ENCODE measurements at places on chromosomes 6 and 20. TPM values are rescaled to one million over a fixed set of nuclear protein-coding genes. Genes with fewer than 3 reads are reported as not detected.

DNA sequence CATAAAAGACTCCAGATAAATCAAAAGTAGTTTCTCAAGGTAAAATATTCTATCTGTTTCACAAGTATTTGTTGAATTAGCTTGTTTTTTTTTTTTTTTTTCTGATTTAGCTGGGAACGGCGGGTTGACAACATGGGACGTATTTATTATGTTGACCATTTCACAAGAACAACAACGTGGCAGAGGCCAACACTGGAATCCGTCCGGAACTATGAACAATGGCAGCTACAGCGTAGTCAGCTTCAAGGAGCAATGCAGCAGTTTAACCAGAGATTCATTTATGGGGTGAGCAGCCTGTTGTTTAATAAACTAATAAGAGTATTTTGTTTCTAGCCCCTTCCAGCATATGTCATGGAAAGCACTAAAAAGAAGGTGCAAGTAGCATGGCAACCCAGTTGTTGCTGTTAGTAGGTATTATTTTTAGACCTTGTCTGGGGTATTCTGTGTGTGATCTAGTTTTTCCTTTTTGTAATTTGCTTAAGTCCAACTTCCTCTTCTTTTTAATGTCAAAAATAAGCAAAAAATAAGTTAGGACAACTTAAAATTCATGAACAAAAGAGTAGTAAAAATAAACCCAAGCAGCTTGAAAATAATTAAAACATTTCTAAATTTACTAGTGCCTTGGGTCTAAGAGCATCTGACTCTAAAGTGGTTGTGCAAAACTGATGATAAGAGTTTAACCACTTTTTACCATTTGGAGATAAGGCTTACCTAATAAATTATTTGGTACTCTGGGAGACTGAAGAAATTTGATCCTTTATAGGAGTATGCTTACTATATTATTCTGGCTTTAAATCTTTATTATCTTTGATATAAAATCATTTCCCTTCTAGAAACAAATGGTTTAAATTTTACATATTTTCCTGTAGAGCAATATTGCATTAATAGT lies 70.8 kb upstream of the DYNLRB1 start:
- no peak overlapping the region for H3K27ac ChIP-seq
- peaks cover 12% of the 10 kb centered on the region for H3K36me3 ChIP-seq
- H3K4me3 ChIP-seq: no peak overlapping the region
- DNase-seq: no peak
- no peaks in the 10 kb centered on the region for H3K4me1 ChIP-seq
- no peaks in the 10 kb centered on the region for H3K27me3 ChIP-seq

GRCh38 chr20:40887105-40887504 lies 141.5 kb upstream of the TOP1 start:
- H3K27ac ChIP-seq: no peak overlapping the region
- H3K4me3 ChIP-seq: no peak overlapping the region
- no peaks in the 10 kb centered on the region for H3K4me1 ChIP-seq
- no peaks in the 10 kb centered on the region for H3K27me3 ChIP-seq
- no peak for DNase-seq

DNA sequence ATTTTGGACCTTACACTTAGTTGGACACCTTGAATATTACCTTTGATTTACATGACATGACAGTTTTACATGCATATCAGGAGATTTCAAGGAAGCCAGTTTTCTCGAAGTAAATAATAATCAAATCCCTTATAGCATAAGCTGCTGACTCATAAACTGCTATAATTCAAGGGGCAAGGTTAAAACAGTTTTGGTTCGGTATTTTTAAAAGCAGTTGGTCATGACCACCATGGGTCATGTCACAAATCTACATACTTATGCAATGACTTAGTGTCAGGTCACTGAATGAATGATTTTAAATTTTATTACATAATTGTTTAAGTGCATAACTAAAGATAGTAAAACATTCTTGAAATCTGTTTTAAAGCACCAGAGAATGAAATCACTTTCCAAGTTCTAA lies 158.0 kb downstream of the DST start:
- DNase-seq: no peak
- peaks cover 57% of the 10 kb centered on the region for H3K36me3 ChIP-seq
- H3K27me3 ChIP-seq: no peaks in the 10 kb centered on the region

- no peaks in the 10 kb centered on the region for H3K36me3 ChIP-seq
- H3K4me3 ChIP-seq: no peak overlapping the region
- peaks cover 7% of the 10 kb centered on the region for H3K4me1 ChIP-seq
- no peaks in the 10 kb centered on the region for H3K27me3 ChIP-seq
- H3K27ac ChIP-seq: no peak overlapping the region
- peak; percentile 9 for DNase-seq
Observed at GRCh38 chr6:166989427-166990032, 9.7 kb upstream of the CEP43 start.

DNA sequence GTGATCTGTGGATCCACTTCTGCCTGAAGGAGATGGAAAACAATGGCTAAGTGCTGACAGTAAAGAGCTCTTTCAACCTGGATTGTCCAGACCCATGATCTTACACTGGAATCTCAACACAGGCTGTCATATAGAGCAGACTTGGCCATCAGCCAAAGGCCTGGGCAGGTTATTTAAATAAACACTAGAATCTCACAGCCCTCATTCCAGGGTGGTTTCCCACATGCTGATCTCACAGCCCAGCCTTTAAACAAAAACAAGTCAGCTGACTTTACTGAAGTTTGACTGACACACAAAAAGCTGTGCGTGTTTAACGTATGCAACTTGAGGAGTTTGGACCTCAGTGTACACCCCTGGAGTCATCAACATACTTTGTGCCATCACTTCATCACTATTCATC lies 28.4 kb downstream of the SYNDIG1 start:
- H3K36me3 ChIP-seq: no peaks in the 10 kb centered on the region
- no peak for DNase-seq
- H3K4me1 ChIP-seq: peaks cover 9% of the 10 kb centered on the region
- no peaks in the 10 kb centered on the region for H3K27me3 ChIP-seq

GRCh38 chr6:52900536-52900935 lies 9.0 kb downstream of the GSTA3 start:
- no peaks in the 10 kb centered on the region for H3K4me1 ChIP-seq
- no peak overlapping the region for H3K4me3 ChIP-seq
- H3K36me3 ChIP-seq: no peaks in the 10 kb centered on the region

GRCh38 chr20:24589815-24590177 lies 120.4 kb downstream of the SYNDIG1 start:
- H3K4me1 ChIP-seq: no peaks in the 10 kb centered on the region
- no peaks in the 10 kb centered on the region for H3K27me3 ChIP-seq
- H3K27ac ChIP-seq: no peak overlapping the region
- no peak for DNase-seq

DNA sequence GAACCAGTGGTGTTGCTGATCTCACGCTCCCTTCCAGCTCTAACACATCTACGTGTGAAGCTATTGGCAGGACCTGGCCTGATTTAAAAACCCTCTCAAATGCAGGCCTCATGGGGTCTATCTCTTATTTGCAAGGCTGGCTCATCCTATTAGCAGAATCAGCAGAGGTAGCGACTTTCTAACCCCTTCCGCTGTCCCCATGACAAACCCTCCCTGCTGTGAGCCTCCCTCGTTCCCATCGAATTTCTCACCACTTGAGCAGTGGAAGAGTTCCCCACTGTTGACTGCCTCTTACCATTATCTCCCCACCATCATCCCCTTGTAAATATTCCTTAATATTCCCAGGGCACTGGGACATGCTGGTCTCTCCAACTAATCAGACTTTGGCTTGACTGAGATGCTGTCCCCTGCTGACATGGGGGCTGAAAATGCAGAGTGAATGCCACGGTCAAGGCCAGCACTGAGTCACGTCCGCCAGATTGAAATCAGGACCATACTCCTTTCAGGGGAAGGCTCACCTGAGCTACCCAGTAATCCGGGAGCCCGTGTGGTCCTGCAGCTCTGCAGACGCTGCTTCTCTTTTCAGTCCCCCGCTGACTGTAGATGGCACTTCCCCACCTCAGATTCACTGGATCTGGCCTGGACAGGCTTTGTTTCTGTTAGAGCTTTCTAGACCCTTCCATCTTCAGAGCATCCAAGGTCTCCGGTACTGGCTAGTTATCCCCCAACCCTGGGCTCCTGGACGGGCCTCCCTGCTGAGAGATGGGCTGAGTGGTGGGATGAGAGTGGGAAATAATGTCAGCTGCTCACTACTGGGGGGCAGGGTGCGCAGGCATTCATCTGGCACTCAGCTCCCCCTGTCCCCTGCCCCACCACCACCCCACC lies 23.1 kb downstream of the AAR2 start:
- H3K27me3 ChIP-seq: no peaks in the 10 kb centered on the region
- no peaks in the 10 kb centered on the region for H3K36me3 ChIP-seq
- H3K4me3 ChIP-seq: no peak overlapping the region

GRCh38 chr6:69907981-69908498 lies 41.7 kb downstream of the COL19A1 start:
- H3K36me3 ChIP-seq: no peaks in the 10 kb centered on the region
- peaks cover 7% of the 10 kb centered on the region for H3K4me1 ChIP-seq
- H3K4me3 ChIP-seq: no peak overlapping the region
- H3K27me3 ChIP-seq: peaks cover 9% of the 10 kb centered on the region
- DNase-seq: no peak

GRCh38 chr20:16864069-16864468 lies 115.9 kb downstream of the OTOR start:
- no peaks in the 10 kb centered on the region for H3K4me1 ChIP-seq
- DNase-seq: no peak
- H3K27me3 ChIP-seq: no peaks in the 10 kb centered on the region
- H3K4me3 ChIP-seq: no peak overlapping the region

DNA sequence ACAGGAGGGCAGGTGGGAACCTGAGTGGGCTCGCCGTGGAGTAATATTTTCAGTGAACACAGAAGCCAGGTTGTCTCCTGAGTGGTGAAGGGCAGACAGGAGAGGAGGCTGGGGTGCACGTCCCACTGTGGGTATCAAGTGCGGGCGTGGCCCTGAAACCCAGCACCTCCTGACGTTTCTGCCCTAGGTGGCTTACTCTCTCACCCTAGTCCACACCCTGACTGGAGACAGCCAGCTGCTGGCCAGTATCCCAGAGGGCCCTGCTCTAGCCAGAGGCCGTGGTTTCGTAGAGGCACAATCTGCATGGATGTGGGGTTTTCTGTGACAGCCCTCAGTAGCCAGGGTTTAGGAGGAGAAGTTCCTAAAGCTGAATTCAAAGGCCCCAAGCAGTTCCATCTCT lies 86.7 kb downstream of the TRERF1 start:
- no peak overlapping the region for H3K27ac ChIP-seq
- no peaks in the 10 kb centered on the region for H3K27me3 ChIP-seq
- no peaks in the 10 kb centered on the region for H3K36me3 ChIP-seq
- no peak overlapping the region for H3K4me3 ChIP-seq

DNA sequence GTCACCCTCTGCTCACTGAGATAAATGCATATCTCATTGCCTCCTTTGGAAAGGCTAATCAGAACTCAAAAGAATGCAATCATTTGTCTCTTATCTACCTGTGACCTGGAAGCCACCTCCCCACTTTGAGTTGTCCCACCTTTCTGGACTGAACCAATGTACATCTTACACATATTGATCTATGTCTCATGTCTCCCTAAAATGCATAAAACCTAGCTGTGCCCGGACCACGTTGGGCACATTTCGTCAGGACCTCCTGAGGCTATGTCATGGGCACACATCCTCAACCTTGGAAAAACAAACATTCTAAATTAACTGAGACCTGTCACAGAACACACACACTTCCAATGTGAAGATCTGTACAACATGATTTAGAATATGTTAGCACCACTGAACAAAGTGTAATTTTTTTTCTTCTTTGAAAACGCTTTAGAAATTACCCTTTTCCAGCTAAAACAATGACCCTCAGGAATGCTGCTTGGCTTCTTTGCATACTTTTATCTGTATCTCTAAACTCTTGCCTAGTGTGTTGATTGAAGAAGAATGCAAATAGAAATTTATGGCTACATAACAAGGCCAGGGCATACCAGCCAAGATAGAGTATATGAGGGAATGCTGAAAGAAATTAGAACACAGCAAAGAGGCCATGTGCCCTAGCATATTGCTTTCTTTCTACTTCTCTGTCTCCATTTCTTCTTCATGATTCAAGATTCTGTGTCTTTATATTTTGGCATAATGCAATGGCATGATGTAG lies 84.6 kb upstream of the DST start:
- no peaks in the 10 kb centered on the region for H3K27me3 ChIP-seq
- peaks cover 30% of the 10 kb centered on the region for H3K4me1 ChIP-seq
- H3K36me3 ChIP-seq: peaks cover 5% of the 10 kb centered on the region
- DNase-seq: no peak
- no peak overlapping the region for H3K27ac ChIP-seq
- no peak overlapping the region for H3K4me3 ChIP-seq

The ADRM1 gene
- 96.3 TPM for total RNA-seq

The NKAIN4 gene
- 9.7 TPM for total RNA-seq

The MUC21 gene
- not detected for total RNA-seq

The CALHM6 gene
- not detected for total RNA-seq

The TRERF1 gene
- total RNA-seq: 8.3 TPM

The PANK2 gene
- total RNA-seq: 55.7 TPM

All from neural progenitor cell (in vitro differentiated cells).